Activated CD8-positive, alpha-beta memory T cell treated with anti-CD3 and anti-CD28 coated beads for 24 hours (primary cell): ENCODE measurements at places on chromosomes 6 and 20.

GRCh38 chr6:138194287-138194686, 24.0 kb downstream of the PBOV1 start:
- DNase-seq, result no peak

DNA sequence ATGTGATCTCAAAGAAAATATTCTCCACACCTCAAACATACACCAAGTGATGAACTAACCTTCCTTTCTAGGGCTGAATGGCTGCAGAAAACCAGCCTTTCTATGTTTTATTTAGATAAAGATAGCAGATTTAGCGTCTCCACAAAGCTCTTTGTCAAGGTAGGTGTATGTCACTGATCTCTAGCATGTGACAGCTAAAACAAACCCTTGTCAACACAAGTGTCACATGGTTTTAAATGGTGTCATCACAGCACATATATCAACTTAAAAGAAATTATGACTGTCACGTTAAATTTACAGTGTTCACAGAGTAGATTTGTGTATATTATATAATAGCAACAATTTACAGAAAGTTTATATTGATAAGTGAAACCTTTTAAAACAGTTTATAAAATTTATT, 58.3 kb downstream of the TENT5A start:
- no peak for DNase-seq

GRCh38 chr20:57458400-57459160, 66.4 kb downstream of the CTCFL start:
- no peak for DNase-seq

DNA sequence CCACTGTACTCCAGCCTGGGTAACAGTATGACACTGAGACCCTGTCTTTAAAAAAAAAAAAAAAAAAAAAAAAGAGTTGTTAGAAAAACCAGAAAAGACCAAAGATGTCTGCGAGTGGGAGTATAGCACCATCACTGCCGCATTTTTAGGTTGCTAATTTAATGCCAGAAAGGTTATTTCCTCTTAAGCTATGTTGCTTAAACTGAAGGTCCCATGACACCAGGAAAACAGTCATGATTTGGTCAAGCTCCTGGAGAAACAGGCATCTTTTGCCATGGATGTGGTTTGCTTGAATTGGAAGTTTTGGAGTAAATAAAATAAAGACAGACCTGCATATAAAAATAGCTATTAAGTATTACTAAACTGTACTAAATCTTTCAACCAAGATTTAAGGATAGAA, 68.3 kb upstream of the TNFRSF21 start:
- no peak for DNase-seq

- no peak for DNase-seq
These were observed 44.3 kb downstream of the OR2B2 start for GRCh38 chr6:27867945-27868300.
